ENCODE measurements at places on chromosomes 1 and 21.

DNA sequence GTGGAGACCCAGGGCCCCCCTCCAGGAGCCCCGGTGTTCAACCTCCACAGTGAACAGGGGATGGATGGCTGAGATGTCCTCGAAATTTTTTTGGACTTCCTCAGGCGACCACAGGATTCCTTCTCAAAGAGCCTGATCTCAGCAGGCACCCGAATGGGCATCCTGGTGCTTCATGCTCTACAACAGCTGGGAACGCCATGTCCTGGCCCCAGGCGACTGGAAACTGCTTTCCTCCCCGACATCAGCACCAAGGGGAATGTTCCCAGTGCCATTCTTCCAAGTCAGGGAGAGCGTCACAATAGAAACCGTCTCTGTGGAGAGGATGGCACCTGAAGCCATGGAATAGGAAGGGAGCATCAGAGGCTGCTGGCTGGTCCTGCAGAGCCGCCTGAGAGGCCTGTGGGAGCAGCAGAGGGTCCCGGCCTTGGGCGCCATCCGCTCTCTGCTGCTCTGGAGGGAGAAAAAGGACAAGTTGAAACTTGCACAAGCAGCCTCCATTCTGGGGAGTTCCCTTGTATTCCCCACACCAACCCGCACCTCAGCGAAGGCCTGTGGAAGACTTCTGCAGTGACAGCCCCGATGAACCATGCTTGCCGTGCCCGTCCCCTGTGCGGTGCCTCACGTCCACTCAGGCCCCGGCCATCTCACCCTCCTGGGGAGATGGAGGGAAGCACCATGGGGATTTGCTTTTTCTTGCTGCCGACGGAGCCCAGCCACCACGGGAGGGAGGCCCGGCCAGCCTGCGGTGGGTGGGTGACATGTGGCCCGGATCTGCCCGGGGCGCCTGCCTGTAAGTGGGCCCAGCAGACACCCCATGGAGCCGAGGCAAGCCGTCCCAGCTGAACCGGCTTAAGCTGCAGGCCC is 2.3 kb upstream of the ADARB1 start:
- DNase-seq: no peak

DNA sequence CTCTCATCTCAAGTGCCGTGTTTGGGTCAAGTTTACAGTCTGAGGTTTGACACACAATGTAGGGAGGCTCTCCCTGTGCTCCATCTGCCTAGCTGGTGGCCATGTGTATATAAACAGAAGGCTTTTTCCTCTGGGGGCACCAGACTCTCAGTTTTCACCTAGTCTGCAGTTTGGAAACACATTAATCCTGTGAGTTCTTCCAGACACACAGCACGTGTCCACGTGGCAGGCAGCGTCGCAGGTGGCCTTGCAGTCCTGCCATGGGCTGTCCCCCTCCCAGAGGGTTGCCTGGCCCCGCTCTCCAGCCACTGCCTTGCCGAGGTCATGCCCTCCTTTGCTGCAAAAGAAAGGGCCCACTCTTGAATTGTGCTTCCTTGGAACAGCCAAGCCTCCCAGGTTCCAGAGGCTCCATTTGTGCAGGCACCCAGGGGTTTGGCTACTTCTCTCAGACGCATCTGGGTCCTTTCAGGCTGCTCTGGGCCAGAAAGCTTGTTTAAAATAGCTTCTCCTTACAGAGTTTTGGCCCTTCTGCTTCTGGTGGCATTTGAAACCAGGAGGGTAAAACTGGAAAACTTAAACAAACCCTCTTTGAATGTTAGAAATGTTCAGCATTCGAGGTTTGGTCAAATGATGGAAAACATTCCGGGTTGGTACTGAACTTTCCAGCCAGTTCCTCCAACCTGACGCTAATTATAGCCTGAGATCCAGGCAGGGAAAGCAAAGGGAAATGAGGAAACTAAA is 4.4 kb upstream of the RUNX1 start:
- DNase-seq: no peak

- no peak for DNase-seq
These were observed 509.8 kb downstream of the PTPRU start for GRCh38 chr1:29746076-29746665.

DNA sequence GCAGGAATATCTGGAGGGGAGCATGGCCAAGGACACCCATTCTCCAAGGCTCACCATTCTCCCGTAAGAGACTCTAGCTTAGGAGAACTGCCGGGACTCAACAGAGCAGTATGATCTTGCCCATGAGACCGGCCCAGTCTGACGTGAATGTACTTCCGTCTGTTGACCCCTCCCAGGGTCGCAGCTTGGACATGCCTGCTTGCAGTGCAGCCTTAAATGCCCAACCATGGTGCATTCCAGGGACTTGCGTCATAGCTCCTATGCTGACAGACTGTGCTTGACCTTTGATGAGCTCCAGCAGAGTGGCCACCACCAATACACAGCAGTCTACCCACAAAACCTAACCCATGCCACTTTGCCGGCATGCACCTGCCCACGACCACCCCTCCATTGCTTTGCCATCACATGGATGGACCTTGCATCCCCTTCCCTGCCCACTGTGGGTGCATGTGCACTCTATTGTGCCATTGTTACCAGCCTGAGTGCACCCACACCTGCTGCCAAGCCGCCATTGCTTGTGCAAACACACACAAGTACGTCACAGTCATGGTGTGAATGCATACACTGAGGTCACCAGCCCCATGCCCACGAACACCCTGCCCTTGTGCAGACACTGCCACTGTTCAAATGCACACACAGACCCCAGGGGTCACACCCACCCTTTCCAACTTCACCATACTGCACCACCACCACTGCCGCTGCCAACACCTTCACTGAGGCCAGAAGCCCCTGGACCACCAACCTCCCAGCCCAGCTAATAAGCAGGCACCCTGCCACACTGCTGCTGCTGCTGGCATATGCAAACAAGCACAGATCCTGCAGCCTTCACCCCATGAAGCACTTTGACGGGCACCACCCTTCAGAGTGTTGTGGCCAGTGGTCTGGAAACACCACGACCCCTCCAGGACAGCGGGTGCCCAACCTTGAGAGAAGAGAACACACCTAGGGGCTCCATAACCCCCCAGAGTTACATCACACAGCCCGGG is 1141.3 kb downstream of the BRINP3 start:
- no peak for DNase-seq

- no peak for DNase-seq
These were observed 49.8 kb downstream of the GREM2 start for GRCh38 chr1:240562111-240562590.

DNA sequence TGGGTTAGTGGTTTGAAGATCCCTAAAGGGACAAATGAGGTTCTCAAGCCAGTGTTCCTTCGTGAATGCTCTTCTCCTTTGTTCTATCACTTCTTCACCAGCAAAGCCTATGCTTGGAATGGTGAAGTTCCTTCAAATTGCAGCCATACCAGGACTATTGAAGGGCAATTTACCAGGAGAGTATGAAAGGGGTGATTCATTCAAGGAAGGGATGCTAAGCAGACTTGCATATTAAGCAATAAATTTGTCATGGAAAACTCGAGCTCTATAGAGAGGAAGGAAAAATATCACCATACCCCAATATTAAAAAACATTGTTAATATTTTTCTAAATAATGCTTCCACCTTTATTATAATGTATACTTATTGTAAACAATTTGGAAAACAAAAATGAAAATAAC is 9.3 kb upstream of the TSNAX start:
- no peak for DNase-seq

Measured in left ventricle myocardium inferior (tissue), 1 donor.